ENCODE measurements at places on chromosomes 13 and 19.
A peak's percentile ranks its signal among the peaks of the same experiment; 100 is the strongest.

- peak; percentile 92 for DNase-seq
These were observed 130.3 kb upstream of the SERP2 start for GRCh38 chr13:44243198-44243857.

DNA sequence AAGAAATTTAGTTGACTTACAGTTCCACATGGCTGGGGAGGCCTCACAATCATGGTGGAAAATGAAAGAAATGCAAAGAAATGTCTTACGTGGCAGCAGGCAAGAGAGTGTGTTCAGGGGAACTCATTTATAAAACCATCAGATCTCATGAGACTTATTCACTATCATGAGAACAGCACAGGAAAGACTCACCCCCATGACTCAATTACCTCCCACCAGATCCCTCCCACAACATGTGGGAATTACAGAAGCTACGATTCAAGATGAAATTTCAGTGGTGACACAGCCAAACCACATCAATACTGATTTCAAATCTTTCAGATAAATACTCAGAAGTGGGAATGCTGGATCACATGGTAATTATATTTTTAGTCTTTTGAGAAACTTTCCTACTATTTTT lies 1357.9 kb downstream of the SLITRK5 start:
- DNase-seq, result no peak

DNA sequence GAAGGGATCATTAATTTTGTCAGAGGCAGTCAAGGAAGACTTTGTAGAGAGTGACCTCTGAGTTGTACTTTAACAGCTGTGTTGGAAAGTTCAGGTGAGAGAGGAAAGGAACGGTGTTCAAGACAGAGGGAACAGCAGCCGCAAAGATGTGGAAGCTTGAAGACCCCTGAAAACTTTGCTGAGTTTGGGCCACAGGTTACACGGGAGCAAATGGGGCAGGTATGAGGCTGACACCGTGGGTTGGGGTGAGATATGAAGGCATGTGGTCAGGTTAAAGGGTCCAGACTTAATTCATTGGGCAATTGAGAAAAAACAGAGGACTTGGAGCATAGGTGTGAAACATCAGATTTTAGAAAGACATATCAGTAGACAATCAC lies 72.0 kb upstream of the SERP2 start:
- no peak for DNase-seq

GRCh38 chr19:12159773-12160414 lies 3.0 kb upstream of the ZNF136 start:
- DNase-seq, result no peak

DNA sequence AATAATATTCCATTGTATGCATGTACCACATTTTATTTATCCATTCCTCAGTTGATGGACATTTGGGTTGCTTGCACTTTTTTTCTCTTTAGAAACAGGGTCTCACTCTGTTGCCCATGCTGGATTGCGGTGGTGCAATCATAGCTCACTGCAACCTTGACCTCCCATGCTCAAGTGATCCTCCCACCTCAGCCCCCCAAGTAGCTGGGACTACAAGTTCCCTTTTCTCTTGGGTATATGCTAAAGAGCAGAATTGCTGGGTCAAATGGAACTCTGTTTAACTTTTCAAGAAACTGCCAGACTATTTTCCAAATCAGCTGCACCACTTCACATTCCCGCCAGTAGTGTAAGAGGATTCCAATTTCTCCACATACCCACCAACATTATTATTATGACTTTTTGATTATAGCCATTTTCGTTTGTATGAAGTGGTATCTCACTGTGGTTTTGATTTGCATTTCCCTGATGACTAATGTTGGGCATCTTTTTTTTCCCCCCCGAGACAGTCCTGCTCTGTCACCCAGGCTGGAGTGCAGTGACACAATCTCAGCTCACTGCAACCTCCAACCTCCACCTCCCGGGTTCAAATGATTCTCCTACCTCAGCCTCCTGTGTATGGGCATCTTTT lies 7.6 kb upstream of the IPO5 start:
- DNase-seq, result peak; percentile 2

DNA sequence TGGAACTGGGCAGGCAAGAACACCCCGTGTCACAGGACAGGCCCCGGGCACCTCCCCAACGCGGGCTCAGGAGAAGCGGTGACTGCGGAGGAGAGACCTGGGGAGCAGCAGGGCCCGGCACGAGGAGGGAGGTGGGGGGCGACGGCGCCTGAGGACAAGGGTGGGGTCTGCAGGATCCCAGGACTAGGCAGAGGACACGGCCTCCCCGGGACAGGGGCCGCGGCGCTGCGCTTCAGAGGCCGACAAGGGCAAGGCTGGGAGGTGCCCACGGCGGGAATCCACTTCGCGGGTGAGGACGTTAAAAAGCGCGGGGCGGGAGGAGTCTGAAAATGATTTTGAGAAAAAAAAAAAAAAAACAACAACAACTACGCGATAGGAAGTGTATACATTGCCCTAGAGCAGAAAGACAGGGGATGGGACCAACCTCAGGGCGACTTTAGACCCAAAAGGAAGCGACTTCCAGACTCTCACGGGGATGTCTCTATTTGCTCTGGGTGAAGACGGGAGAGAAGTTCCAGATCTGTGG lies 44.9 kb downstream of the ZNF611 start:
- DNase-seq, result no peak

GRCh38 chr13:38905081-38905480 lies 85.5 kb downstream of the STOML3 start:
- DNase-seq, result no peak

DNA sequence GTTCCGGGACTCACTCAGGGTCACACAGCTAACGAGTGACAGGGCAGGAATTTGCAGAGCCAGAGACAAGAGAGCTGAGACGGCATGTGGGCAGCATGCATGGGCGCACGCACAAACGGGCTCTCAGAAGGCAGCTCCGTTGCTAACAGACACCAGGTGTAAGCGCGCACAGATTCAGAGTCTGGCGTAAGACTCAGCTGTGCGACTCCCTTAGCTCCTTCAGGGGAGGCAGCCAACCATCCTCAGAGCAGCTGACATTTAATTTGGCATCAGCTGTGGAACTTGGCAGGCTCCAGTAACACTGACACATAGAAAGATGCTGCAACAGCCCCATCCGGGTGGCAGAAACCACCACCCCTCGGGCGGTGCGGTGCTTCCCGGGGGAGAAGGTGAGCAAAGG lies 7.5 kb upstream of the TM6SF2 start:
- no peak for DNase-seq

DNA sequence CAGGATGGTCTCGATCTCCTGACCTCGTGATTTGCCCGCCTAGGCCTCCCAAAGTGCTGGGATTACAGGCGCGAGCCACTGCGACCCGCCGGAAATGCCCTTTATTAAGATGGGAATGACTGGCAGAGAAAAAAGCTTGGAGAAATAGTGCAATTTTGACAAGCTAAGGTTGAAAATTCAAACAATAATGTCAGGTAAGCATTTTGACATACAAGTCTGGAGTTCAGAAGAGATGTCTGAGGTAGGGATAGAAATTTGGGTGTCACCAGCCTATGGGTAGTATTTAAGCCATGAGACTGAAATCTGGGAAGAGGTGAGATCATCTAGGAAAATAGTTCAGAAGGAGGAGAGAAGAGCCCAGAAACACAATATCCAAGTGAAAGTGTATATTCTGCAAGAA lies 17.1 kb upstream of the PAN3 start:
- no peak for DNase-seq

DNA sequence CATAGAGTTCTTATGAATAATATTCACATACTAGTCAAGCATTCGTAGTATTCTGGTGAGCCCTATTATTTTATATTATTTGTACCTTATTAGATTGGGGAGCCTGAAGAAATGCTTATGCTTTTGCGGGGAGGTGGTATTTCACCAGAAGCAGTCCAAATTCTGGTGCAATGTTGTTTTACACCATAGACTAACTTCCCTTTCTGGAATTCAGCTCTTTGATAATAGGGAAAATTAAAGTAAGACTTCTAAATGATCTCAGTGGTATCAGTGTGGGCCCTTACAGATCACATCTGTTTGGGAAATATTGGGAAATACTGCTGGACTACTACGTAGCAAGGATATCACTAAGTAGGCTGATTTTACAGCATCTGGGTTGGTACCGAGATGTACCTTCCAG lies 34.2 kb downstream of the KCTD12 start:
- DNase-seq, result no peak

- no peak for DNase-seq
These were observed 71.3 kb downstream of the KLF12 start for GRCh38 chr13:74062933-74063332.

GRCh38 chr13:76729691-76730090 lies 156.5 kb downstream of the KCTD12 start:
- DNase-seq, result no peak

- DNase-seq, result peak; percentile 71
These were observed 20.3 kb upstream of the AKT2 start for GRCh38 chr19:40305403-40305802.

DNA sequence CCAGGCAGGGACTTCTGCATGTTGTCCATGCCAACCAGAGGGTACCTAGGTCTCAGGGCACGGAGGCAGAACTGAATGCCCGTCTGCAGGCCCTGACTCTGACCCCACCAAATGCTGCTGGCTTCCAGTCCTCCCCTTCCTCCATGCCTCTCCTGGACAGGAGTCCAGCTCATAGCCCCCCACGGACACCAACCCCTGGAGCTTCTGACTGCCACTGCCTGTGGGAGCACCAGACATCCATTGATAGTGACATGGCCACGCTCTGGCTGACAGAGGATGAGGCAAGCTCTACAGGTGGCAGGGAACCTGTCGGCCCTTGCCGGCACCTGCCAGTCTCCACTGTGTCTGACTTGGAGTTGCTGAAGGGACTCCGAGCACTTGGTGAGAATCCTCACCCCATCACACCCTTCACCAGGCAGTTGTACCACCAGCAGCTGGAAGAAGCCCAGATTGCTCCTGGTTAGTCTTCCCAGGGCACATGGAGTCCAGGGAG lies 1.8 kb downstream of the ANKLE1 start:
- no peak for DNase-seq

DNA sequence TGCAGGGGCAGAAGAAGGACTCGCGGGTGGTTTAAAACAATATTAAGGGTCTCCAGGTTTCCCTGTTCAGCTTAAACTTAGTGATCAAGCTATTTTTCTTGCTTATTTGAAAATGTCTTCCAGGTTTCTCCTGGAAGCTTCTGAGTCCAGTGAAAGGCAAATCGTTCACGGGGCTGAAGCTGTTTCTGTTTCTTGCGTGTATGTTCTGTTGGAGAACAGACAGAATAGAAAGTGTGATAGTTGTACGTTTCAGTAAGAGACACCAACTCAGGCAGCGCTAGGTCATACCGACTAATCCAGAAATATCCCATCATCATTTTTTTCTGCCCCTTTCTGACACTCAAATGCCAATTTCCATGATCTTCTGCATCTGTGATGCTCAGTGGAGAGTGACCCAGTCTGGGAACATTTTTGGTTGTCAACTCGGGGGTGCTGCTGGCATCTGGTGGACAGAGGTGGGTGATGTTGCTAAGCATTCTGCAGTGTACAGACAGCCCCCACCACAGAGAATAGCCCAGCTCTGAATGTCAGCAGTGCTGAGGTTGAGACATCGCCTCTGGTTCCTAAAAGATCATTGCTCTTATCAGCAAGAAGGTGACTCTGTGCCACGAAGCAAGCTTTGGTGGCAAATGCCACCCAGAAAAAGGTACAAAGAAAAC lies 4.3 kb downstream of the KLF2 start:
- DNase-seq, result no peak

- no peak for DNase-seq
These were observed 793.6 kb downstream of the UQCRFS1 start for GRCh38 chr19:28419312-28419711.

- no peak for DNase-seq
These were observed 153.6 kb upstream of the GPR12 start for GRCh38 chr13:26914148-26914547.

DNA sequence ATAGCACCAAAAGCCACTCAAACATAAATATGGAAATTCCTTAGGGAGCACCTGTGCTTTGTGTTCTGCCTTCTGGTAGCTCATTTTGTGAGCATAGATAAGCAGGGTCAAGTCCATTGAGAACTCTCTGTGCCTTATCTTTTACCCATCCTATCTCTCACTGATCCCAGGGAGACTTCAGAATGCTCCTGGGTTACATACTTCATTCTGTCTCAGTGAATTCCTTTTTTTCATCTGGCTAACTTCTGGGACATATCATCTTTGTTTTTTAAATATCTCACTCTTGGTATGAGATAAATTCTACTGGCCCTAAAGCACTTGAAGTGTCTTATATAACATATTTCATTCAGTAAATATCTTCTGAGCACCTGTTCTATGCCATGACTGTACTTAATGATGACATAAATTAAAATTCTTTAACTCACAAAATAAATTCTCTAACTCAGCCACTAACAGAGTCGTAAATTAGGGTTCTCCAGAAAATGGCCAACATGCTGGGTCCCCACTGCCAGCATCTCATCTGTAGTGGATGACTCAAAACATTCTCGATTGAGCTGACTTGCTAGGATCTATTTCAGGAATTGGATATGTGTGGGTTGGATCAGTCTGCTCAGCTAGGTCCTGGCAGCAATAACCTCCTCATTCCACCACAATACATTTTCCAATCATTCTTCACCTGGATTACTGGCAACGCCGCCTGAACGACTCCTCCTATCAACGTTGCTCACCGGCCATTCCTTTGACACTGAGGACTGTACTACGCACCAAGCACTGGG lies 170.2 kb downstream of the FOXO1 start:
- no peak for DNase-seq

- DNase-seq, result peak; percentile 1
These were observed 1421.3 kb downstream of the OLFM4 start for GRCh38 chr13:54449922-54450321.

GRCh38 chr19:46406976-46407375 lies 6.4 kb downstream of the CCDC8 start:
- no peak for DNase-seq

- peak; percentile 72 for DNase-seq
These were observed 18.9 kb downstream of the TGFB1 start for GRCh38 chr19:41334793-41335192.

DNA sequence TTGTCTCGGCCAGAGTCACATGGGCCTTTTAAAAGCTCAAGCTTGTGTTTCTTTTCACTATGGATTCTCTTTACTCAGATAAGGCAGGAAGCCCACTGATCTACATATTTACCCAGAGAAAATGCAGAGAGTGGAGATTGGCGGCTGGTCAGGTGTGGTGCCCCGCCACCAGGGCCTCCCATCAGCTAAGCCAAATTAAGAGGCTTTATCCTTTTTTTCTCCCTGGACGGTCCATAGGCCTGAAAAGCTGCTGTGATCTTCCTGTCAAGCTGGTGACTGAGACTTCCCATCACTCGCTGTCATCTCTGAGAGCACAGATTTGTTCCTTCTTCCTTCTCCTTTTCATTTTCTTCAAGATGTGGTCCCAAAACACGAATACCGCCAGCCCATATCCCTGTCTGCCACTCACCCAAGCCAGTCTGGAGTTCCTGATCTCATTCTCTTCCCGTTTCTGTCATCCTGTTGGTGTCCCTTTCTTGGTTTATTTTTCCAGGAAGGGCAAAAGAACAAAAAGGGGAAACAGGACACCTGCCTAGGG lies 1.9 kb downstream of the SAFB start:
- peak; percentile 27 for DNase-seq

Measured in KBM-7 (cell line).